ENCODE measurements at places on chromosomes 16 and 17.

- no peak for DNase-seq
Measured at GRCh38 chr17:79789943-79790804, 6.7 kb downstream of the CBX8 start.

GRCh38 chr16:48647794-48648193 is 37.8 kb upstream of the N4BP1 start:
- no peak for DNase-seq

GRCh38 chr16:15055141-15056053 is 477 bp downstream of the NTAN1 start:
- DNase-seq = no peak

- DNase-seq = no peak
Measured at GRCh38 chr17:38533241-38533640, 72.5 kb downstream of the SRCIN1 start.

- DNase-seq = no peak
Measured at GRCh38 chr16:54030451-54030850, 256.1 kb downstream of the IRX3 start.

- DNase-seq = no peak
Measured at GRCh38 chr17:17536702-17537101, 40.5 kb upstream of the RASD1 start.

Measured in T-helper 22 cell (primary cell).